Neuronal stem cell (in vitro differentiated cells): ENCODE measurements at places on chromosomes 5 and 9.

DNA sequence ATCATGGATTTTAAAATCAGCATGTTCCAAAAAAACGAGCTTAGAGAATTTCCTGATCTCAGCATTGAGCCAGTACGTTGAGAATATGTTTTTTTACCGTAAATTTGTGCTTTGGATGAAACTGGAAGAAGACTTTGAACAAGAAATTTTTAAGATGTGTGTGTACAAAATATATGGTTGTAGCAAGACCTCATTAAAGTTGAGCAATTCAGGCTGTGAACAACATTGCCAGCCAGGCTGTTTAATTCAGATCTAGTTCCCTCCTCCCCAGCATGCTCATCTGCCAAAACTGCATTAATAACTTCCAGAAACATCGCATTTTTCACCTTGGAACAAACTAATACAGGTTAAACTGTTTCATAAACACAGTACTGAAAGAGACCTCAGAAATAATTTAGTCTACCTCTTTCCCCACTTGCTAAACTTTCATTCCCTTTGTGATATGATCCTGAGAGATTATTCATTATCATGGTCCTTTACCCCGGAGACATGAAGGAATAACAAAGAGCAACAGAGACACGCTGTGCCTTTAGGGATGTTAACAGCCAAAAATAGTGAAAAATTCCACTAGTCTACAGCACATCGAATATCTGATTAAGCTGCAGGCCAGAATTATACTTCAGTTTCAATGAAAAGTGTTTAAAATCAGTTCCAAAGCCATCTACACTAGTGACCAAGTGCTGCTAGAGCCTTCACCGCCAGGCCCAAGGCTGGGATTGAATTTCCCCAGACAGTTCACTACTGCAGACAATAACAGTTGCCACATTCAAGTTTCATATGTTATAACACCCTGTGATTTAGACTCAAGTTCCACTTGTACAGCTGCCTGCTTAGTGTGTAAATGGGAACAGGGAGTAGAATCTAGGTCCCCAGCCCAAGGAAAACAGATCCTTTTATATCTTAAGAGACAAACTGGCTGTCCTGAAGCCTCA, 89.6 kb downstream of the EFNA5 start:
- no peak for DNase-seq

GRCh38 chr5:139188558-139189270, 9.5 kb downstream of the SIL1 start:
- DNase-seq, result no peak

DNA sequence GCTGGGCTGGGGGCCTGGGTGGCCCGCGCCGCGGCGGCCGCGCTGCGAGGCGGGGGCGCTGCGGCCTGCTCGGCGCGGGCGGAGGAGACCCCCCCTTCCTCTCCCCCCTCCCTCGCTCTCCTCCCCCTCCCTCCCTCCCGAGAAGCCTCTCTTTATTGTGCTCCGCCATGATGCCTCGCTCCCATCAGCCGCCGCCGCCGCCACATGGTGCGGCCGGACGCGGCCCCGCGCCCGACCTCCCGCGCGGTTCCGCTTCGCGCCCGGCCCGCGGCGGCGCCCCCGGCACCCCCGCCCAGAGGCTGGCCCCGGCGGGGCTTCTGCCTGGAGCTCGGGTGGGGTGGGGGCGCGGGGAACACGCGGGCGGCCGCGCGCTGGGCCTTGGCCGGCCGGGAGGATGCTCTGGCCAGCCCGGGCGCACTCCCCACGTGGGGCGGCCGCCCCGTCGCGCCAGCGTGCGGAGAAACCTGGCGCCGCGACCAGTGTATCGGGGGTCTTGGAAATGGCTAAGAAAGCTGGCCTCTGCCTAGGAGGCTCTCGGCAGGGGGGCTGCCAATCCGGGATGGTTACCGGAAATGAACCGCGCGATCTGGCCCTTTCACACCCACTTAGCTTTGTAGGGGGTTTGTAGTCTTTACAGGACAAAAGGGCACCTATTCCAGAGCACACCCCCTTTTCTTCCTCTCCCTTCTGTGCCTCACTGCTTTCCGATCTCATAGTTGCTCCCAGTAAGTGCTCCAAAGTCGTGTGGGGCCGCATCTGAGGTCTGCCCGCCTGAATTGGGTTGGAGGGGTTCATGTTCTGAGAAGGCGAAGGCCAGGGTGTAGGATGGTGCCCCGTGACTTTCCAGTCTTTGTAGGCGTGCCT, 1.0 kb downstream of the SET start:
- DNase-seq, result peak; percentile 41

GRCh38 chr5:173152547-173152946, 8.2 kb downstream of the BNIP1 start:
- DNase-seq, result no peak

DNA sequence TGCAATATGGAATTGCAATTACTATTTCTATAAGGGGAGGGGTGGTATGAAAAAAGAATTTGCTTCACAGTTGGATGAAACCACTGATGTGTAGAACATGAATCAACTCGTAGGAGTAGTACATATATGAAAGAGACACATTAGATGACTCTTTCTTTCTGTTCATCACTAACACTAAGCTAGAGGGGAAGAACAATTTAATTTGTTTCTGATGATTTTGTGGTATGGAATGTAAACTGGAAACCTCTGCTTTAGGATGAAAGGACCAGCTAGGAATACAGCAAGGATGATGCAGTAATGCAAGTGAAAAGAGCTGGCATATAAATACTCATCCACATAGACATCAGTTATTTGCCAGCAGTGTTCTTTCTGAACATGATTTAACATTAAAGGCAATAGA, 113.4 kb downstream of the PAPPA start:
- DNase-seq, result no peak

DNA sequence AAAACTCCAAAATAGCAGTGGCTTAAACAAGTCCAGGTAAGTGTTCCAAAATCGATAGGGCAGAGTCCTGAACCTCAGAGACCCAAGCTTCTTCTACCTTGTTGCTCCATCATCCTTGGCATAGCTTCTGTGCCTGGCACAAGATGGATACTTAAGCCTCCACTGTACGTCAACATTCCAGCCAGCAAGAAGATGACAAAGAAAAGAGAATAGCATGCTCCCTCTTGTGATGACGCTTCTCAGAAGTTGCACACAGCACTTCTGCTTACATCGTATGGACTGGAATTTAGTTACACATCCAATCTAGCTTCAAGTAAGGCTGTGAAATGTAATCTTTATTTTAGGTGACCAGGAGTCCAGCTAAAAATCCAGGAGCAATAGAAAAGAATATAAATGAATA, 227.4 kb downstream of the ESM1 start:
- DNase-seq, result no peak

- no peak for DNase-seq
Measured at GRCh38 chr9:69085569-69086283, 50.2 kb downstream of the FXN start.

DNA sequence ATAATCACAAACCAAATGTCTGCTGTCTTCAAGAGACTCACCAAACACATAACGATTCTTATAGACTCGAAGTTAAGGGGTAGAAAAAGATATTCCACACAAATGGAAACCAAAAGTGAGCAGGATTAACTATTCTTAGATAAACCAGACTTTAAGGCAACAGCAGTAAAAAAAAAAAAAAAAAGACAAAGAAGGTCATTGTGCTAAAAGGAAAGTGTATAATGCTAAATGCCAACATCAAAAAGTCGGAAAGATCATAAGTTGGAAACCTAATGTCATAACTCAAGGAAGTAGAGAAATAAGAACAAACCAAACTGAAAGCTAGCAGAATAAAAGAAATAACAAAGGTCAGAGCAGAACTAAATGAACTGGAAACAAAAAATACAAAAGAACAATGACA, 714.6 kb downstream of the SEMA5A start:
- DNase-seq, result no peak

DNA sequence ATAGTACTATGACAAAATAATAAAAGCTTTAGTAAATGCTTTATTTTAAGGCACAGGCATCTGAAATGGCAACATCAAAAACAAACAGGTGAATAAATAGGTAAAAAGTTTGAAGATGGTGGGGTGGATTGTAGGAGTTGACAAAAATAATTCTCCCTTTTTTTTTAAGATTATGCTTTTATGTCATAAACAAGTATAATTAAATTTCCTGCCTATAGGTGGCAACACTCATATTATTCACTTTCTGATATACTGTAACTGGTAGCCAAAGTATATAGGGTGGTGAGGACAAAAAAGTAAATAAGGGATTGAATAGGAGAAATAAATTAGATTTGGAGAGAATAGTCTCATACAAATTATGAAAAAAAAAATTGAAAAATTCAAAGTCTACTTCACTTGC, 120.0 kb upstream of the ACOT12 start:
- no peak for DNase-seq

DNA sequence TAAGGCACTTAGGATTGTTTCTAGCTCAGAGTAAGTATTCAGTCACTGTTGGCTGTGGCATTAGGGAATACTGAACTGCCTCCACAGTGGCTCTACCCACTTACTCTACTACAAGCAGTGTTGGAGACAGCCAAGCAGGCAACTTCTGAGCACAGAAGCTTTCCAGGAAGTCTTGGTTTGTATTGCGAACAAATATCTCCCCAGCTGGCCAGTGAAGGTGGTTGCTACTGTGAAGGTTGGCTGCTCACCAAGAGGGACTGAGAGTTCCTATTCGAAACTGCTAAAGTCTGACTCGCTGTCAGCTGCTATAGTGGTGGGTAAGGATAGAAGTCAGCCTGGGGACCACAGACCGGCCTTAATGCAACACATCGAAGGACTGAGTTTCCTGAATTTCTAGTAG, 319.1 kb downstream of the KIF4B start:
- no peak for DNase-seq

DNA sequence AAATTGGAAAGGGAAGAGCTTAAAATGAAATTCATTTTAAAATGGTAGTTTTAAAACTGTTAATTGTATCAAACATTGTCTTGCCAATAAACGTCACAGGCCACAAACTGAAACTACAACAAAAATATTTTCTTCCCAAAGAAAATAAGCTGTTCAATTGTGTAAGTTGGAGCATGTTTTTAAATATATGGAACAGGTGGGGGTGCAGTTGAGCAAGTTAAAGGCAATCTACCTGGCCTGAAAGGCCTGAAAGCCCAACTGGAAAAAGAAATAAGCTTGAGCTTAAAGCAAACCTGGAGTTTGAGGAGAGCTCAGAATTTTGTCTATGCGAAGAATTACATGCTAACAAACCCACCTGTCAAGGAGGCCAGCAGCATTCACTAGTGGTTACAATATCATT, 439.5 kb downstream of the ACTL7B start:
- DNase-seq, result no peak

- DNase-seq, result no peak
Measured at GRCh38 chr9:91495450-91495849, 71.8 kb upstream of the NFIL3 start.

DNA sequence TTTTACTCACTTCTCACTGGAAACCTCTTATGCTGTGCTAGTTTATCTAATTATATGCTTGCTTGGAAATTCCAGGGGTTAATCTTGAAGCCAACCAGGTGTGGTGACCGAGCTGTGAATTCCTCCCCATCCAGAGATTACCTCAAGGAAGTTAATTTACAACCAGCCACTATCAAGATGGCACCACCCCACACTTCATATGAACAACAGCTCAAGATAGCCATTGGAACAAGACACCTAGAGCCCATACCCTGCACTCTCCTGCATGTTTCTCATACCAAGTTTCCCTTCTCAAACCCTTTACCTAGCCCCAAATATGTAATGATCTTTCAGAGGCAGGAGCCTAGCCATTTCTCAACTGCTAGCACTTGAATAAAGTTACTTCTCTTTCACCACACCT, 2156.9 kb upstream of the C9orf72 start:
- DNase-seq, result no peak

DNA sequence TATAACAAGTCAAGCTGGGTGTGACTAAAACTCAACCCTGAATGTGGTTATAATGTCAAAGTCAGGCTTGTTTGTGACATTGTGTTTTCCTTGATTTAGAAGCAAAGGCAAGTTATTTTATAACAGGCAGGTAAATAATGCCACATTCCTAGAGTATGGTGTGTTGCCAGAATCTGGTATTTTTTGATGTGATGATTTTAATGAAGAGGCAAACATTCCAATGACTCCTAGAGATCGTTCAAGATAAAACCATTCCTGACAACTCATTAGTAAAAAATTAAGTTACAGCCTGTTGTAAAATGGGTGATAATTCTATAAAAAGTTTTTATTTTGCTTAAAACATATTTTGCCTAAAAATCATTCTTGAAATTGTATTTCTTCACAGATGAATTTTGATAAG, 60.0 kb downstream of the RAB14 start:
- DNase-seq, result no peak

- no peak for DNase-seq
Measured at GRCh38 chr9:114317665-114318357, 5.1 kb upstream of the ORM1 start.

DNA sequence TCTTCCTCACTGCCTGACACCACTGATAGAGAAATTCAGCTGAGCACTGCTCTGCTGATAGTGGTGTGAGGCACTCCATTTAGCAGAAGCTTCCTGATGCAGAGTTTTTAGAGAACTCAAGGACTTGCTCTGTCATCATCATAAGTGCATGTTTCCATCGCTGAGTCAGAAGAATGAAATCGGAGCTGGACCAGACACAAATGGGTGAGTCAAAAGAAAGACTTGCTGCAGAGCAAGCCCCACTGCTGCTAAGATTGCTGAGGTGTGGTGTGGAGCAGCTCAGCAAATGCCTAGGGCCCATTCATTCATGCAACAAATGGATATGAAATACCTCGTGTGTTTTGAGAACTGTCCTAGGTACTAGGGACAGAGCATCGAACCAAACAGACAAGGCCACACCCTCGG, 410.2 kb upstream of the SLC30A5 start:
- no peak for DNase-seq

GRCh38 chr9:129164246-129164930, 13.7 kb downstream of the IER5L start:
- no peak for DNase-seq

DNA sequence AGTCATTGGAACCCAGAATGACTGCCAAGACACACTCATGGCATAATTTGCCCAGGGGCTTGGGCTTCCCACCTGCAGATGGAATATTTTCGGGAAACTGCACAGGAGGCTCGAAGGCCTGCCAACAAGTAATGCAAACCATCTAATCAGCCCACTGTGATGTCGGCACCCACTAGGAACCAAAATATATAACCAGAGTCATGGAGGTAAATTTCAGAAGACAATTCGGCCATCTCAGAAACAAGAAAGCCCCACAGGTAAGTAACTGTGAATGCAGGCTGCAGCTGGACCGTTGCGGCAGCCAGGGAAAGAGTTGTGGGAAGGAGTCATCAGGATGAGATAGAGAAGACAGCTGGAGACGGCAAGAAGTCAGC, 264.4 kb downstream of the SYK start:
- DNase-seq, result no peak

- DNase-seq, result no peak
Measured at GRCh38 chr9:107591781-107592180, 102.2 kb upstream of the KLF4 start.

DNA sequence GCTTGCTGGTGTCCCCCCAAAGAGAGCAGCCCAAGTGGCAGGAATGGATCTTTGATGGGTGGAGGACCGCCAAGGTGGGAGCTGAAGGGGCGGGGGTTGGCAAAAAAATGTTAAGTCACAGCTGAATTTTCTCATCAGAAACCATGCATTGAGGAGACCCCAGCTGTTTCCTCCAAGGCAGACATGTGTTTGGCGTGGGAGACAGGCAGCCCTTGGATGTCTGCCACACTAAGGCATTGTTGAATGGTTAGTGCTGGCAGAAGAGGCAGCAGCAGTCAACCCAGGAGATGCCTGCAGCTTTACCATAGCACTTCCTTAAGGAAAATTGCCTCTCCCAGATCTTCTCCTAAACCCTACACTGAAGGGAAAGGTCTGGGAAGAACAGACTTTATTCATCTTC, 394.9 kb upstream of the CD180 start:
- no peak for DNase-seq
